ENCODE measurements at places on chromosomes 1 and 21. TPM values are rescaled to one million over a fixed set of nuclear protein-coding genes. Genes with fewer than 3 reads are reported as not detected.

The HTR1D gene
- total RNA-seq = 1.6 TPM

- no peak for DNase-seq
These were observed 221.2 kb downstream of the FMN2 start for GRCh38 chr1:240312872-240313271.

GRCh38 chr1:226029093-226029496 is 30.0 kb upstream of the SDE2 start:
- DNase-seq = no peak

DNA sequence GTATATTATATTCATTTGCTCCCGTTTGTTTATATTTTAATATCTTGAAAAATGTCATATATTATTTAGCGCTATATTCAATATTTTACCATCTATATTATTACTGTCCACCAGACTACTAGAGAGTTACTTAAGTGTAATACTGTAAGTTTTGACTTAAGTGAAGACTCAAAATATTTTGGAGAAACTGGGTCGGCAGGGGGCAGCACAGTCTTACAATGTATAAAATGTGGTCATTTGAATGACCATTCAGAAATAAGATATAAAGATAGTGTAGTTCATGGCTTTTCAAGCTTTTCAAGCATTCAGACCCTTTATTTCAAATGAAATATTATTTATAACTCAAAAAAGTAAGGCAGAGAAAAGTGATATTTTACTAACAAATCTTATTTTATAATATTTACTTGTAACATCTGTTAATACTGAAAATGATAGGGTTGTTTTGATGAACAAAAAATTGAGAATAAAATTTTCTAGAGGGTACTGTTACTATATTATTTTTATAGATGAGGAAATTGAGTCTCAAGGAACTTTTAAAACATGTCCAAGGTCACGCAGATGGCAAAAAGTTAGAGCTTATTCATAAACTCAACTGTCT is 89.0 kb upstream of the SERTAD4 start:
- peak; percentile 87 for DNase-seq

The TCHH gene
- total RNA-seq = not detected

The MCM3AP gene
- 105 TPM for total RNA-seq

DNA sequence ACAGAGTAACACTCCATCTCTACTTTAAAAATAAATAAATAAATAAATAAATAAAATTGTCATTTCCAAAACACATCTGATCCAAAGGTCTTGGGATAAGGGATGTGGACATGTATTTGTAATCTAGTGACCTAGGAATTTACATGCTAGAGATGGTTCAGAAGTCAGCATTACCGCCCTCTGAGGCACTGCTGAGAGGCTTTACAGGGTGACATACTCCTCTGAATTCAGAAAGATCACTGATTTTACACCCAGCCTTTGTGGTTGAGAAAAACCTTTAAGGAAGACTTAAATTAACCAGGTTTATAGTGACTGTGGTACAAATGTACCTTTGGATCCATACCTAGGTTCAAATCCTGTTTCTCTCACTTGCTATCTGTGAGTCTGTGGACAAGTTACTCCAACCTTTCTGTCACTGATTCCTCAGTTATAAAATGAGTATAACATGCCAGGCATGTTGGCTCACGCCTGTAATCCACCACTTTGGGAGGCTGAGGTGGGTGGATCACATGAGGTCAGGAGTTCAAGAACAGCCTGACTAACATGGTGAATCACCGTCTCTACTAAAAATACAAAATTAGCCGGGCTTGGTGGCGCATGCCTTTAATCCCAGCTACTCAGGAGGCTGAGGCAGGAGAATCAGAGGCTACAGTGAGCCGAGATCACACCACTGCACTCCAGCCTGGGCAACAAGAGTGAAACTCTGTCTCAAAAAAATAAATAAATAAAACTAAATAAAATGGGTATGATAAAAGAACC is 20.1 kb downstream of the OSBPL9 start:
- DNase-seq = no peak

The CLEC20A gene
- total RNA-seq = not detected

The SAMD11 gene
- total RNA-seq = 19.5 TPM

DNA sequence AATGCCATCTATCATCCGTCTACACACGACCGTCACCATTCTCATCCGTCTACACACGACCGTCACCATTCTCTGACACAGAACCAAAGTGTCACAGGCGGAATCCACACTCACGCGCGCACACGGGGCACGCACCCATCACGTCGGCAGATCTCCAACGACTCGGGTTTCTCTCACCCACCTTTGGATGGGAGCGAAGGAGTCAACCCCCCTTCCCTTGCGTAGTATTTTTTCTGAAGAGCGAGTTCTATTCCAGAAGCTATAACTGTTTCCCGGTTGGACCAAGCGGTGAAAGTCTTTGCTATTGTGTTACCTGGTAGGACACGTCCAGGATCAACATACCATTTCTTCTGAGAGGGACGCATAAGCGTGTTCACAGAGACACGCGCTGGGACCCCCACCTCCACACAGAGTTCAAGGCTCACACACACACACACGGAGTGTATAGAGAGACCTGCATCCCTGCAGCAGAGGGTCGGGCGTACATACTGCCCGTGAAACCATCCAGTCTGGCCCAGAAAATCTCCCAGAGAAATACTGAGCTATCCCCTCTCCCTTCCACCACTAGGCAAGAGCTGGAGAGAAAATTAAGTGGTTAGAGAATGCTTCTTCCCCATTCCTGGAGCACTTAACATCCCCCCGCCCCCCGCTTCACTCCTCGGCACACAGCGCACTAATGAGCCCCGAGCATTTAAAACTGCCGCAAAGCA is 741 bp downstream of the DUSP10 start:
- no peak for DNase-seq

DNA sequence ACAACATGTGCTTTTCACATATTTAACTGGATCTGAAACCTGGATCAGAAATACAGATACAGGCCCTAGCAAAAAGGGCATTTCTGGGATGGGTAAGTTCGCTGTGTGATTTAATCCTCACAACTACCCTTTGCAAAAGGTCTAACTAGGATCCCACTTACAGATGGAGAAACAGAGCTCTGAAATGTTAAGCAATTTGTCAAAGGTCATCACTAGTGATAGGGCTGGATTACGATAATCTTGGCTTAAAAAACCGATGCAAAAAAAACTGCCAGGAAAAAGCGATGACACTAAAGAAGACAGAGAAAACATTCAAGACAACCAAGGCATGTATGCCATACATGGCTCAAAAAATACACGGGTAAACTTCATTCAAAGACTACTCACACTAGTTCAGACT is 29.9 kb downstream of the AHCTF1 start:
- no peak for DNase-seq

- DNase-seq = no peak
These were observed 713 bp upstream of the HMGCL start for GRCh38 chr1:23825762-23826522.

The AKR7A3 gene
- 1.5 TPM for total RNA-seq

- no peak for DNase-seq
These were observed 1397.0 kb upstream of the ADGRL4 start for GRCh38 chr1:80403471-80403893.

DNA sequence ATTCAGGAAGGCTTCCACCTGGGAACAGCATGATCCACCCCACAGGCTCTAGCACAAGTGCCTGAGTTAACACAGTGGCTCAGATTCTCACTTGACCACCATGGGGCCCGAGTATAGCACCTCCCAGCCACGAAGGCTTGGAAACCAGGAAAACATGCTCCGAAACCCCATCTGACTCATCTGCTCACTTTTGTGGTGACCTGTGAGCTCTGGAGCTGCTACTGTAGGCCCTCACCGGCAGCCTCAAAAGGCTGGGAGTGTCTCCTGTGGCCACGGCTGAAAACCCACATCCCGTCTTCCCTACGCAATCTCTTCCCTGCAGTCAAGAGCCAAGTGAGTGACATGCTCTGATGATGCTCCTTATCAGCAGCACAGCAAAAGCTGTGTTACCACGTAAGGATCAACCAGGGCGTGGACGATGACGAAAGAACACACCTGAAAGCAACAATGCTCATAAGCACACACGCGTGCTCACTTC is 81.4 kb downstream of the TGFBR3 start:
- no peak for DNase-seq

The PRAMEF4 gene
- total RNA-seq = not detected

- no peak for DNase-seq
These were observed 34.5 kb downstream of the SPATA21 start for GRCh38 chr1:16402742-16403141.
